Jurkat, Clone E6-1 (cell line): ENCODE measurements at places on chromosomes 3 and 15.

- no peak for DNase-seq
Observed at GRCh38 chr3:27927882-27928281, 205.8 kb upstream of the EOMES start.

- DNase-seq, result no peak
Observed at GRCh38 chr3:30498587-30498967, 107.8 kb upstream of the TGFBR2 start.

DNA sequence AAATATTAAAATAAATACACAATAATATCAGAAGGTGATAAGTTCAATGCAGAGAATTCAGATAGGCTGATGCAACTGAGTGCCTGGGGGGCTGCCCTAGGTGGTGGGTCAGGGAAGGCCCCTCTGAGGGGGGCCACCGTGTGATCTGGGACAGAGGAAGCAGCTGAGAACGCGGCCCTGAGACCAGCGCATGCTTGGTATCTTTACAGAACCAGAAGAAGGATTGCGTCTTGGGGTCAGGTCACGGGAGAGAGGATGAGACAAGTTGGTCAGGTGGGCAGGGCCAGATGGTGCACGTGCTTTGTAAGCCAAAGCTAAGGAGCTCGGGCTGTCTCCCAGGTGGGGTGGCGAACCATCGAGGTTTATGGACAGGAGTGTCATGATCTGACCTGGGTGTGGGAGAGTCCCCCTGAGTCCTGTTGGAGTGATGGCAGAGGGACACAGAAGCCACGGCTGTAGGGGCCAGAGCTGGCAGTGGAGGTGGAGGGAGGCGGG is 121.2 kb downstream of the ETFA start:
- no peak for DNase-seq

DNA sequence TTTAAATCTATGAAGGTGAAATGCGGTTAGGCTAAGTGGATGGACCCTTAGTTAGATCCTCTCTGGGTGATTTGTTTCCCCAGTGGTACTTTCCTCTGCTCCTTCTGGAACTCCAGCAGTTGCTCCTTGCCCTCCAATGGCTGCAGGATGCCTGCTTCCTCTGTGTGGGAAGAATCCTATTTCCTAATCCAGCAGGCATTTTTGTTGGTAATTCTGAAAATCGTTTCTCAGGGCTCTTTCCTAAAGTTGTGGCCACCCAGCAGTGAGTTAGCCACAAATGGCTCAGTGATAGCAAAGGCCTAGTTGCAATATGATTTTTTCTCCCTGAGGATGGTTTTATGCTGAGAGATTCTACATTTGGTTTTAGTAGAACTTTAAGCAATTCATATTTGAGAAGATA is 332.3 kb upstream of the C2CD4B start:
- DNase-seq, result no peak

GRCh38 chr3:89955156-89955555 is 847.7 kb downstream of the EPHA3 start:
- no peak for DNase-seq

DNA sequence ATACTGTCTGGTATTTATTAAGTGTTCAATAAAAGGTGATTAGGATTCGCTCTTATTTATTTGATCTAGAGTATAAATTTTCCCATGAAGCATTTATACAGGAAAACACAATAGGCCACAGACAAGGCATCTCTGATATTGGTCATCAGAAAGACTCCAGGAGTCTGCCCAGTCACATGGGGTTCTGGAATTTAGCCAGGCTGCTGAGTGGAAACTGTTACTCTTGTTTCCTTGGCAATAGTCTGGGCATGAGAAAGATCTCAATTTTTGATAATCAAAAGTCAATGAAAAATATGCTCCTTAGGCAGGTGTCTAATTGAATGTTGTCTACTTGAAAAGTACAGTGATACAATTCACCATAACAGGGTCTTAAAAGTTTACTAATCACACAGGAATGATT is 161.2 kb downstream of the FRMD5 start:
- no peak for DNase-seq

- DNase-seq, result no peak
Observed at GRCh38 chr3:159928666-159929065, 60.0 kb upstream of the IL12A start.

GRCh38 chr3:119659606-119660291 is 640 bp downstream of the POPDC2 start:
- no peak for DNase-seq

DNA sequence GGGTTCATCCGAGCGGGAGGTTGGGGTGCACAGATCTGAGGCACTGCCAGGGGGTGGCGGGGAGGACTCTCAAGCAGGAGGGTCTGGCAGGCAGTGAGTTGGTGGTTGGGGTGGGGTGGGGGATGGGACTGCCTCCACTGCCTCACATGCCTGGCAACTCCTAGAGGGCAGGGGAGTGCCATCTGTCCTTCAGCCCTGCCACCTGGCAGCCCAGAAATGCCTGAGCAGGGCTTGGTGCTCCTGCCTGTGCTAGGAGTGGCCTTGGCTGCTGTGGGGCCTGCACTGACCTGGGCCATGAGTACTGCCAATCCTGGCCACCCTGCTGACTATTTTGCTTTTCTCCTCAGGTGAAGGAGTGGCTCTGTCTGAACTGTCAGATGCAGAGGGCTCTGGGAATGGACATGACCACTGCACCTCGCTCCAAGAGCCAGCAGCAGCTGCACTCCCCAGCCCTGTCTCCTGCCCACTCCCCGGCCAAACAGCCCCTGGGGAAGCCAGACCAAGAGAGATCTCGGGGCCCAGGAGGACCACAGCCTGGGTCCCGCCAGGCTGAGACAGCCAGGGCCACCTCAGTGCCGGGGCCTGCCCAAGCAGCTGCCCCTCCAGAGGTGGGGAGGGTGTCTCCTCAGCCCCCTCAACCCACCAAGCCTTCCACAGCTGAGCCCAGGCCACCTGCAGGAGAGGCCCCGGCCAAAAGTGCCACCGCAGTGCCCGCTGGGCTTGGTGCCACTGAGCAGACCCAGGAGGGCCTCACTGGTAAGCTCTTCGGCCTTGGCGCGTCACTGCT is 32.0 kb upstream of the APEH start:
- no peak for DNase-seq

GRCh38 chr15:69161079-69161877 is 843 bp downstream of the GLCE start:
- peak; percentile 11 for DNase-seq

- DNase-seq, result no peak
Observed at GRCh38 chr3:194245975-194246561, 105.1 kb downstream of the CPN2 start.

DNA sequence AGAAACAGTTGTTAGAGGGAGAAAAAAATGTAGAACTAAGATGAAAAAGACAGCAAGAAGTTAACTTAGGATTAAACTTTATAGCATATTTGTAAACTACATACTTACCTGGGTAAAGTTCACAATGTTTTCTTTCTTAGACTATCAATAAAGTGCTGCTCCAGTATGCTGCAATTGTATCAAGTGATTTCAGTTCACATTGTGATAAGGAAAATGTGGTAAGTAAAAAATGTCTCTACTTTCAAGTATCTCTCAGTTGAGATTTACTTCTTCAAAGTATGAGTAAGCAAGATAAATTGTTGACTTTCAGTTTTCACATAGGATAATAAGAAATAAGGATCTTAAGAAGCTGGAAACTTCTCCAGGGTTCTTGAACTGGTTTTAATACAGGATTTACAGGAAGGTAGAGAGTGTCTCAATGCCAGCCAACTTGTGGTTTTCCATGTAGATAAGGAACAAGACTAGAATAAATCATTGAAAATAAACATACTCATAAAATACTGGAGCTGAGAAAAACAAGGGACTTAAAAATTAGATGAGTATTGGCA is 528.8 kb downstream of the UNC13C start:
- DNase-seq, result no peak

DNA sequence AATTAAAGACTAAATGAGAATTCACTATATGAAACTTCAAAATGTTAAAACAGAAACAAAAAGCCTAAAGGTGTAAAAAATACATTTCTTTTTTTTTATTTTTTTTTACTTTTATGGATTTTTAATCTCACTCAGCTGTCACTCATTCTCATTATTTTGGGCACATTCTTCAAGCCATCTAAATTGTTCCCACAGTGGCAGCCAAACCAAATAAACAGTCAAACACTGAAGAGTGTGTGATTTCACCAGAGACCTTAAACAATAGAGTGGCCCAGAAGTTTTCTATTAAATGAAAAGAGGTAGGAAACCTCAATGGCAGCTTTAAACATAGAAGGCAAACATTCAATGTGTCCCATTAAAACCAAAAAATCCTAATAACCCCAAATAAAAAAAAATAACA is 616.1 kb downstream of the OTOL1 start:
- no peak for DNase-seq

- DNase-seq, result no peak
Observed at GRCh38 chr3:58993547-58993946, 56.3 kb downstream of the CFAP20DC start.

DNA sequence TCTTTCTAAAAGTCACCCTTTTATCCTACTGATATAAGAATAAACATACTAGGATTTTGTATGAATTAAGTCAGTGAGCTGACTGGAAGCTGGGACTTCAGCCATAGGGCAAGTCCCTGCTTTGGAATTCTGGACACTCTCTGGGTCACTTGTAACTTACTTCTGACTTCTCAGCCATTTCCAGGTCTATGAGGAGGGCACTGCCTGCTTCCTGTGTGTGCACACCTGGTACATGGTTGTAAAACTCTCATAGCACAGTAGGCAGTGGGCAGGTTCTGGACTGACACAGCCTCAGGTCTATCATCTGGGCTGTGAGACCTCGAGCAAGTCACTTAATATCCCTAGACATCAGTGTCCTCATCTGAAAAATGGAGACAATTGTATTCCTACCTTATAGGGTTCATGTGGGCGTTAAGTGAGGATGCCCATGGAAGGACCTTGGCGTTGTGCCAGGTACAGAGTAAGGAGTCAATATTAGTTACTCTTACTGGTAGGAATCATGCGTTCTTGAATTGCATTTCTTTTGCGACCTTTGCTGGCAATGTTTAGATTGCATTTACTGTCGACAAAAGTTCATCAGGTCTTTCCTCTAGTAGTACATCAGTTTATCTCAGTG is 27.5 kb upstream of the TGM5 start:
- no peak for DNase-seq

- no peak for DNase-seq
Observed at GRCh38 chr15:77145370-77145769, 74.5 kb upstream of the TSPAN3 start.

DNA sequence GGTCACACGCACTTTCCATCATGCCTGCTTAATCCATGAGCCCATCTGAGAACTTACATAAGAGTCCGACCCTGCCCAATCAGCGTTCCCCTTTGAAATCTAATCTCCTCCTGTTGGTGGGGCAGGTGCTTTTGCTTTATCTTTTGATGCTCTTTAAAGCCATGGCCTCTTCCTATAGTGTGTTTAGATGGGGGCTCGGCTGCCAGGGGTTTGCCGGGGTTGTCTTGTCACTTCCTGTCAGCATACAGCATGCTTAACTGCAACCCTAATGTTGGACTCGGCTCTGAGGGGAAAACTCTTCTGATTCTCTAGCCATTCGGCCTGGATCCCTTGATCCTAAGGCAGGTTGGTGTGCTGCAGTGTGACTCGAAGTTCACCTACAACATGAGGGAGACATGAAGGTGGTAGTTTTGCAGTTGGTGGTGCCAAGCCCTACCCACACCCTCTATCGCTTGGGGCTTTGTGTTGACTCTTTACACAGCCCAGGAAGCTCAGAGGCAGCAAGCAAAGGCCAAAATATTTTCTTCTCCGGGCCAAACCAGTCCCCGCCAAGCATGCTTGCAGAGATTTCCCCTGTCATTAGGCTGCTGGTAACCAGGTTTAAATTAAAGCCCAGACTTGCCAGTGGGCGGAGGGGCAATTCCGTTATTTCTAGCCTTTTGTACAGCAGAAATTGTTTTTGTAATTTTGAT is 218.7 kb downstream of the FEZF2 start:
- DNase-seq, result peak; percentile 21

DNA sequence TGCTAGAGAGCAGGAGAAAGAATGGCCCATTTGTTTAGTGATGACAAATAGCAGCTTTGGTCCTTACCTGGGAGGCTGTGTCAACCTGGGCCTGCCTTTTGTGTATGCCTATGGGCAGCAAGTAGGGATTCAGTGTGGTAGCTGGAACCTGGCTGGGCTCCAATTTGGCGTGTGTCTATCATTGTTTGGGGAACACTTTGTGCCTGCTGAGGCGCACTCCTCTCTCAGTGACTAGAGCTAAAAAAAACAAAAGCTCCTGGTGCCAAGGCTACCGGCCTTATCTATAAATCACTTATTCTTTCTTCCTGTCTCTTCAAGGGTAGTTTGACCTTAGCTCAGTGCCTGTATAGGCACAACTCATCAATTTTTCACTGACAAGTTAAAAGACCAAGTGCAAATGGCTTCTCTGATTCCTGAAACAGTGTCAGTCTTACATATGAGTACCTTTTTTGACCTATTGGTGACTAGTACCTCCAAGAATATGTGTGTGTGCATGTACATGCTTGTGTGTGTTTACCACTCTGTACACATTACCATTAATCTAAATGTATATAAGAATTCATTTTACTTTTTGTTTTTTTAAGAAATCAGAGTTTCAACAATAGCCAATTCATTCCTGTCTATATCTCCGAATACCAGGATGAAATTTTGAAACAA is 54.6 kb downstream of the GMNC start:
- no peak for DNase-seq

GRCh38 chr3:128681369-128681829 is 30.8 kb upstream of the RPN1 start:
- no peak for DNase-seq

GRCh38 chr3:156149876-156150275 is 29.5 kb downstream of the KCNAB1 start:
- DNase-seq, result no peak

DNA sequence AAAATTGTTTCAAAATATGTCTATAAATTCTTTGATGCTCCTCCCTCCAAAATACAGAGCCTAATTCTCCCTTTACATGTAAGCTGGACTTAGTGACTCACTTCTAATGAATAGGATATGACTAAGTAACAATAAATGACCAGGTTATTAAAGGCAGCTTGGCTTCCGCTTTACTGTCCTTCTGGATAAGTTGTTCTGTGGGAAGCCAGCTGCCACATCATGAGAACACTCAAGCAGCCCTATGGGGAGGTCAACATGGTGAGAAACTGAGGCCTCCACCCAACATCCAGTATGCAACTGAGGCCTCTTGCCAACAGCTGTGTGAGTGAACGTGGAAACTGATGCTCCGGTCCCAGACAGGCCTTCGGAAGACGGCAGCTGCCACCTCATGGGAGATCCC is 247.3 kb upstream of the CHRM5 start:
- DNase-seq, result no peak

- DNase-seq, result no peak
Observed at GRCh38 chr3:186442162-186442561, 80.1 kb upstream of the DGKG start.

DNA sequence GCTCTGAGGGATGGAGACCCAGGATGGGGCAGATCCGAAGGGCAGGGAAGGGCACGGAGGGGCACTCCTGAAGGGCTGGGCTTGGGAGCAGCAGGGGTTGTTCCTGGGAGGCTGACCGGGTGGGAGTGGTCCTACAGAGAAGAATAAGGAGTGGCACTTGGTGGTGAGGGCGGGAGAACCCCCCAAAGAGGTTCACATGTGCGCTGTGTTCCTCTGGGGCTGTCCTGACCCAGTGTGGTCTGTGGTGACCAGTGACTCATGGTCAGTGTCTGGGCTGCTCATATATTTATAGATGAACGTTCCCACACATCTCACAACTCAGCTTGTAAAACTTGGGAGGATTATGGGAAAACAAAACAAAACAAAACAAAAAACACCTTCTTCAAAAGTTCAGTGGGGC is 10.0 kb downstream of the TRPM1 start:
- no peak for DNase-seq
